ENCODE measurements at places on chromosomes 6 and 20.

DNA sequence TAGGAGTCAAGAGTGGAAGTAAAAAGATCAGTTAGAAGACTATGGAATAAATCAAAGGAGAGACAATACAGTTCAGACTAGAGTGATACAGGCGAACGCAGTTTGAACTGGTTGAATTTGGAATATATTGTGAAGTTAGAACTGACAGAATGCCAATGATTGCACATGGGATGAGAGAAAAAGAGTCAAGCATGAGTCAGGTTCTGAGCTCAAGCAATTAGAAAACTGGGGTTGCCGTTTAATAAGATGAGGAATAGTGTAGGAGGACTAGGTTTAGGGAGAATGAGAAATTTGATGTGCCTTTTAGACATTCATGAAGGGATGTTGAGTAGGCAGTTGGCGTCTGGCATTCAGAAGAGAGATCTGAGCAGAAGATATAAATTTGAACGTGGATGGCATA lies 8.0 kb downstream of the RNF217 start:
- DNase-seq: no peak

GRCh38 chr6:132504757-132505156 lies 8.2 kb downstream of the STX7 start:
- DNase-seq: no peak

GRCh38 chr6:112481211-112481610 lies 134.1 kb downstream of the RFPL4B start:
- no peak for DNase-seq

GRCh38 chr6:16804546-16805242 lies 43.4 kb upstream of the ATXN1 start:
- no peak for DNase-seq

DNA sequence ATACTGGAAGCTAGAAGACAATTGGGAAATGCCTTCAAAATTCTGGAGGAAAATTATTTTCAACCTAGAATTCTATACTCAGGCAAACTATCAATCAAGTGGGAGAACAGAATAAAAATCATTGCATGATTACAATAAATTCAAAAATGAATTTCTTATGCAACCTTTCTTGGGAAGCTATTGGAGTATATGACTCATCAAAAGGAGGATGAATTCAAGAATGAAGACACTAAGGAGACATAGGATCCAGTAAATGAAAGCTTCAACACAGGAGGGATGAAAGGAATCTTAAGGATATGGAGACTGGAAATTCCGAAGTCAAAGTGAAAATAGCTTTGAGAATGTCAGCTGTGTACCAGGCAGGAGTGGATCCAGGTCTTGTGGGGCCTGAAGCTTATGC lies 12.6 kb upstream of the UBR2 start:
- peak; percentile 21 for DNase-seq

All from bronchial epithelial cell (primary cell).